ENCODE measurements at places on chromosomes 2 and 18.

GRCh38 chr2:221896505-221897151, 324.5 kb upstream of the EPHA4 start:
- DNase-seq, result no peak

- DNase-seq, result no peak
These were observed 1300.5 kb upstream of the DDX18 start for GRCh38 chr2:116513991-116514390.

GRCh38 chr2:235255693-235256092, 238.2 kb upstream of the AGAP1 start:
- no peak for DNase-seq

DNA sequence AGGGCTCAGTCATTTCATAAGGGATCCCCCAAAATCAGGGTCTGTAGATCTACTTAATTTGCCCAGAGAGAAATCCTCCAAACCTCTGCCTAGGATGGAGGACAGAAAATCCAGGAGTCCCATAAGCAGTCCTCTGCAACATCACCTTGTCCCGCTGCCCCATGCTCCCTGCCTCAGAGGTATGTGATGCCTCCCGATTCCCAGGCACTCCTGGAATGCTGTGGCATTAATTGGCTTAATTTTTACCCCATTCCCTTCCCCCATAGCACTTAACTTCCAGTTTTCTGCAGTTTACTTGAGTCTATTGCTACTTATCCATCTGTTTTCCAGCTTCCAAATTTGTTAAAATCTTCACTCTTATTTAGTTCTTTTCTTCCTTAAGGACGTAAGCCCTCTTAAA, 91.6 kb upstream of the TSPYL6 start:
- DNase-seq, result no peak

GRCh38 chr2:16441431-16441830, 224.2 kb downstream of the CYRIA start:
- no peak for DNase-seq

GRCh38 chr2:154264024-154264423, 392.3 kb downstream of the GALNT13 start:
- no peak for DNase-seq

GRCh38 chr18:46657115-46657955, at the start of gene LOXHD1:
Gene LOXHD1, minus strand, starts transcription at chr18:46657220. Its CDS starts 187 bp downstream, at chr18:46657033.
- DNase-seq, result no peak

DNA sequence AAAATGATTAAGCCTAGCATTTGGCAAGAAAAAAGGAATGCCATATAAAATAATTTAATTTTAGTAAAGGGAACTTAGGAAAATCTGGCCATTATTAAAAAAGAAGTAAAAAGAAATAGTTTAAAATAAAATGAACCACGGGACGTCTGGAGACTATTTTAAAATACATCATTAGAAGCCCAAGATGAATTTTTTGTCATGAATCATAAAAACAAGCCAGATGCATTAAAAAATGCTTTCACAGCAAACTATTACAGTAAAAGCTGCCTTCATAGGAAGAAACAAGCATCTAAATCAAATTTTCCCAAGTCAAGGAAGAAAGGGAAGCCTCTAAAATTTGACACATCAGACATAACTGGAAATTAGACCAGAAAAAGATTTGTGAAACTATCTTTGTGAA, 33.0 kb downstream of the COL5A2 start:
- no peak for DNase-seq

- DNase-seq, result no peak
These were observed 198.8 kb downstream of the NAPG start for GRCh38 chr18:10724666-10725065.

- DNase-seq, result no peak
These were observed 247.0 kb downstream of the TMX3 start for GRCh38 chr18:68467957-68468356.

Data from stimulated activated CD4-positive, alpha-beta T cell treated with anti-CD3 and anti-CD28 coated beads, TNF-alpha, amount 100 ng/mL, for 1 hour (primary cell).